ENCODE measurements at places on chromosomes 13 and 19.

DNA sequence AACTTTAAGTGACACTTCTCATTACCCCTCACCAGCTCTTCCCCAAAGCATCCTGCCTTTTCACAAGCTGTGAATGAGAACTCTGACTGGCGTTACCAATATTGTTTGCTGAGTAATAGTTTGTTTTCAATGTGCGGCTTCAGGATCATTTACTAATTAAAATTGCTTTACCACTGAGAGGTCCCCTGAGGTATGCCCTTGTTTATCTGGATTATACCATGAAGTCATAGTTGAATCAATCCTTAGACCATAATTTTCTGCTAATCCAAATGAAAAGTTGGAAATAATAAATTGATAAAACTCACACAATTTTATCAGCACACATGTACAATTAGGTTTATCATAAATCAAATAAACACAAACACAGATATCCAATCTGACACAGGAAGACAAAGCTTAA lies 568.8 kb downstream of the PCDH9 start:
- DNase-seq, result no peak

DNA sequence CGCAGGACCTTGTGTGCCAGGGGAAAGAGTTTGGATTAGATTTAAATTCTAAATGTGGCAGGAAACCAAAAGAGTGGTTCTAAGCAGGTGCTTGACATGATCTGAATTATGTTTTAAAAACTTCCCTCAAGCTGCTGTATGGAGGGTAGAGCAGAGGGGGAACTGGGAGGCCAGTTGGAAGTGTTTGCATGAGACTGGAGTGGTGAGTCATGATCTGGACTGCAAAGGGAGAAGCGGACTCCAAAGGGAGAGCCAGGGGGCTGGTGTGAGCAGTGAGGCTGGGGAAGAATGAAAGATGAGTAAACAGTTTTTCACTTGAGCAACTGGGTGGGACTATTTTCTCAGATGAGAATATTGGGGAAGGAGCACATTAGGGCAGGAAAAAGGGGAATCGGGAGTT lies 206.1 kb downstream of the DNAJC15 start:
- no peak for DNase-seq

GRCh38 chr13:39254601-39255000 lies 216.3 kb downstream of the NHLRC3 start:
- no peak for DNase-seq

- no peak for DNase-seq
These were observed 11.9 kb upstream of the NOTCH3 start for GRCh38 chr19:15212711-15213110.

GRCh38 chr19:15684828-15685227 lies 11.9 kb downstream of the CYP4F12 start:
- DNase-seq, result no peak

- no peak for DNase-seq
These were observed 28.1 kb downstream of the ZNF20 start for GRCh38 chr19:12111943-12112637.

DNA sequence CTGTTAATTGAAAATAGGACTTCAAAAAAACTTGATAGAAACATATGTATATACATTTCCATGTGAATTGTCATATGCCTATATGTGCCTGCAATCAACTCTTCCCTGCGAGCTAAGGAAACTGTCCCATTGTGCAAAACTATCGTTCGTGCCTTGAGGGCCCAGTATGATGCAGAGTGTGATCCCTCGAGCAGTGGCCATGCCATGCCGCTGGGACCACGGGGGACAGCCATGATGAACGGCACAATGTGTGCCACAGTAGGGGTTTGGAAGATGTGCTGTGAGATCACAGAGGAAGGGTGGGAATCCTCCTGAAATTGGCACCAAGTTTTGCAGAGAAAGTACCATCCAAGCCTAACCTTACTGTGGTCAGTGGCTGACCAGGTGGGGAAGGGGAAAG lies 118.1 kb upstream of the SOX1 start:
- no peak for DNase-seq

DNA sequence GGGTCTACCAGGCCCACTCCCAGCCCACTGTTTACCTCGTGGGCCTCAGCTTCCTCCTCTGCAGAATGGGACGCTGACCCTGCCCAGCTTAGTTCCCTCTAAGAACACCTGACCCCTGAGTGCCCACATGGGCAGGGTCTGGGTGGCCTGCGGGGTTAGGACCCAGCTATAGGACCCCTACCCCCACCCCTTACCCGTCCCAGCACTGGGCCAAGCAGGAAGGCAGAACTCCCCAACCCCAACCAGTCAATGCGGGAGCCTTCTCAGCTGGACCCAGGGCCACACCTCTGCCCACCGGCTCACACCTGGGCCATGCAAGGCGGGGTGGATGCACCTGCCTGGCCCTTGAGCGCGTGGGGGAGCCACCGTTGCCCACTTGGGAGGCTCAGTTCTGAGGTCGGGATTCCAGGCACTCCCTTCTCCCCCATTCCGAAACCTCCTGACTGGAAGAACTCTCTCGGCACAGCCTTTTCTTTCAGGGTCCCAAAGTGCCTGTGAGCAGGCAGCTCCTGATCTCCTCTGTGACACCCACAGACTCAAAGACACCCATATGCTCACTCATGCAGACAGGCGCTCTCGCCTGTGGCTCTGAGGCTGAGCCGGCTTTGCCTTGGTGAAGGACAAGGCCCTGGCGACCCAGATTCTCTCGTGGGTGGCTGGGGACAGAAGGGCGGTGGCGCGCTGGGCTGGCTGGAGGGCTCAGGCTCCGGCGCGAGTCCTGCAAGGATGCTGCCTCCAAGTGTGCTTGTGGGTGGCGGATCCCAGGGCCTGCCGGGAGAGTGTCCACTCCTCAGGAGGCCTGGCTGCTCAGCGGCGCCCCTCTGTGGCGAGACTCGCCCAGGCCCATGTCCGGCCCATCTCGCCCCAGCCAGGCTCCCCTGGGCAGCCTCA lies 27.9 kb upstream of the PARP4 start:
- DNase-seq, result no peak

DNA sequence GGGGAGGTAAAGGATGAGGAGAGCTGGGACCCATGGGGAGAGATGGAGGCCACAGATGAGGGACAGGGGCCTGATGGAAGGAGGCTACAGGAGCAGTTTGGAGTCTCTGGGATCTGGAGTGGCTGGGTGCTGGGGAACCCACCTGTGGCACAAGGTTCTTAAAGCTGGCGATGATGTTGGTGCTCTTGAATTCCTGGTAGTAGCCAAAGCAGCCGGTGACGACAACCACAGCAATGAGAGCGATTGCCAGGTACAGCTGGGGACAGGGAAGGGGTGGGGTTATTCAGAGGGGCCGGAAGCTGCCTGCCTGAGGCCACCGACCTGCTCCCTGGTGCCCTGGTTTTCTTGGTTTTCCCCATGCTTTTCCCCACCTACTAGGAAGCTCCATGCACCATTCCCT lies 2.8 kb downstream of the ATP4A start:
- DNase-seq, result no peak

DNA sequence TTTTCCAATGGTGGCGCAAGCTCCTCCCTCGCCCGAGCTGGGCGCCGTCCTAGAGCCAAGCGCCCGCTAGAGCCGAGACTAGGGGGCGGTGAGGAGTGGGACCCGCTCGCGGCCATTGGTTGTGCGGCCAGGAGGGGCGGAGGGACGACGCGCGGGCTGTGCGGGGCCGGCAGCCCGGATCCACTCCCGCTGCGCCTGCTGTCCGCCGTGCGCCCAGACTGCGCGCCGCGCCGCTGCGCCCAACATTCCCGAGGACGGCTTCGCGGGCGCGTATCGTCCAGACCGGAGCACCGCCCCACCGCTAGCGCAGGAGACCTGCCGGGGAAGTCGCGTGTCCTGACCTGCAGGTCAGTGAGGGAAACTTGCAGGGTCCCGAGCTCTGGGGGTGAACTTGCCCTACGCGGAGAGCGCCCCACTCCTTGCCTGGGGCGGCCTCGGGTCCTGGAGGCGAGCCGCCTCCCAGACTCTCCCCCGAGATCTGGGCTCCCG lies at the start of gene SERTM1:
TSS of gene SERTM1 (plus strand) at position 183 of the 489 bp plus-strand sequence. CDS start 21,059 bp downstream, outside the sequence.
- no peak for DNase-seq

DNA sequence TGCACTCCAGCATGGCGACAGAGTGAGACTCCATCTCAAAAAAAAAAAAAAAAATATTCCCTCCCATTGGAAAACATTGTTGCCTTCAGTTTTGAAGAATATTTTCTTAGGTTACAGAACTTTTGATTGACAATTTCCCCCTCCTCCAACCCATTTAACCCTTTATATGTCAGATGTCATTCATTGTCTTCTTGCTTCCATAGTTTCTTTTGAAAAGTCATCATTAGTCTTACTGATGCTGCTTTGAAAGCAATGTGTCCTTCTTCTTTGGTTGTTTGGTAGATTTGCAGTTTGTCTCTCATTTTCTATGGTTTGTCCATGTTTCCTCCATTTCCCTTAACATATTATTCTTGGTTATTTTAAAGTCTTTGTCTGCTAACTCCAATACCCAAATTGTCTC lies 25.4 kb downstream of the ZNF558 start:
- no peak for DNase-seq

DNA sequence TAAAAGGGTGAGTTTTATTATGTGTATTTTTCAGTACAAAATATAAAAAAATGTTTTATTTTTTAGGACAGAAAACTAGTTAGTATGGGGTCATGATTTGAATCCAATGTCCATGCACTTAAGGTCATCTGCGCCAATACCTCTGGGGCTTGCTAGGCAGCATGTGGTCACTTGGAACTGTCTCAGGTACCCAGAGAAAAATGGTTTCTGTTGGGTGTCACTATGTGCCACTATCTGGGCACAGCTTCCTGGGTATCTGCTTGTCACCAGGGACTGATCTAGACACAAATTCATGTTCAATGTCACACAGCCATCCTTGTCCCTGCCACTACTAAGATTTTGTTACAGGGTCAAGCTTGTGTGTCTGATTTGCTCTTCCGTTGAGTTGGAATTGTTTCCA lies 100.4 kb downstream of the RGCC start:
- no peak for DNase-seq

DNA sequence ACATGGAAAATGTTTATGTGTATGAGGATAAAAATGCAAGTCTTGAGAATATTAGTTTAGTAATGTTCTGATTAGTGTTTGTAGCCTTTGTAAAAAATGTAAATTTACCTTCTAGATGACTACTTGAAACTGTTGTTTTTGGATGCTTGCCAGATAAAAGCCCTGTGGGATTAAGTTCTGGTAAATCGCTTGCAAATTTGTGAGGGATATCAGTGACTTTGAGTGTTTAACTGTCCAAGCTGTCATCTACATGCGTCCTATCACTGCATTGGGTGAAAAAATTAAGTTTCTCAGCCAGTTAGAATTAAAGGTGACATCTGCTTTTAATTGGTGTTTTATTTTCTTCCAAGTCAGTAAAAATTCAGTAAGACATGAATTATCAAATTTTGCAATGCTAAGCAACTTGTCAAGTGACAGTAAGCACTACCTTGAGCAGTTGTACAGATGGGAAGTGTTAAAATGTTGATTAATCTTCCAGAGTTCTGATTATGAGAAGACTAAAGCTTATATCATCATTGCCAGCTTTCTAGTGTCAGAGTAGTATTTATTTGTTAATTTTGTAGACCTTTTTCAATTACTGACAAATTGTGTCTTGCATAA lies 88.0 kb downstream of the PCCA start:
- DNase-seq, result no peak

GRCh38 chr13:113588394-113589111 lies 4.0 kb downstream of the TFDP1 start:
- no peak for DNase-seq

GRCh38 chr19:14505488-14506239 lies 9.7 kb upstream of the GIPC1 start:
- DNase-seq, result peak; percentile 65

GRCh38 chr19:43638214-43638994 lies 1.2 kb downstream of the CADM4 start:
- no peak for DNase-seq

DNA sequence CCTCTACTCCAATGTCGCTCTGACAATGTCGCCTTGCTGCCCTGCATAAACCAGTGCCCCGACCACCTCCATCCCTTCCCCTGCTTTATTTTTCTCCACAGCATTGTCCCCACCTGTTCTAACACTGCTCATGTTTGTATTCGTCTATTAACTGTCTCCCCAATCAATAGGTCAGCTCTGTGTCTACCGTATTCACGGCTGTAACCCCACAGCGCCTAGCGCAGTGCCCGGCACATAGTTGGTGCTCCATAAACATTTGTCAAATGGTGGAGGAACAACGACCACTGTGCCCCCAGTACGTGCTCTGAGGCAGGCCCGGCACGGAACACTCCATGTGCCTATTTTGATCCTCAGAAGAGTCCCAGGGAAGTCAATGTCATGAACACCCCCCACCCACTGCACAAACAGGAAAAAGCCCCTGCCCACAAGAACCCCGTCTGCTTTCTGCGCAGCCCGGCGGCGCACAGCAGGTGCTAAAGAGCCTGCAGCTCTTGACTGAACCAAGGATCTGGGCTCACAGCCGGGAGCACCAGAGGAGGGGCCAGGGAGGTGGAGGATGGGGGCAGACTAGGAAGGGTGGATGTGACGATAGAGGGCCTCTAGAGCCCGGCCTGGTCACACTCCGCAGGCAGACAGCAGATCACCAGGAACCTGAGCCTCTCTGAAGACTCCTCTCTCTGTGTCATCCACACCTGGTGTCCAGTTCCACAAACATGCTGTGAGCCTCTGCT lies 1.8 kb upstream of the CEACAM16 start:
- no peak for DNase-seq

DNA sequence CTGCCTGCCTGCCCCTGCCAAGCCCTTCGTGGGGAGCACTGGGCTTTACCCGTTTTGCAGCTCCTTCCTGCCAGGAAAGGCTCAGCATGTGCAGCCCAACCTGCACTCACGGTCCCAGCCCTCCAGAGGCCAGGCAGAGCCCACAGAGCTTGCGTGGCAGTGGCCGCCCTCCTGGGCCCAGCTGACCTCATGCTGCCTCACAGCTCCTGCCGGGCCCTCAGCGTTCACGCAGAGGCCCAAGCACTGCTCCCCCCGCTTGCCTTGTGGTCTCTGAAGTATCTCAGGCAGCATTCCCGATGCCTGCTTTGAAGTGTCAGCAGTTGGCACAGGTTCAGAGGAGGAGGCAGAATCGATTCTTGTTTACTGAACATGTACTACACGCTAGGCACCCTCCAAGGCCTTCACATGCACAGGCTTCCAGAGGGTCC lies 32.5 kb downstream of the CAPN12 start:
- DNase-seq, result no peak

DNA sequence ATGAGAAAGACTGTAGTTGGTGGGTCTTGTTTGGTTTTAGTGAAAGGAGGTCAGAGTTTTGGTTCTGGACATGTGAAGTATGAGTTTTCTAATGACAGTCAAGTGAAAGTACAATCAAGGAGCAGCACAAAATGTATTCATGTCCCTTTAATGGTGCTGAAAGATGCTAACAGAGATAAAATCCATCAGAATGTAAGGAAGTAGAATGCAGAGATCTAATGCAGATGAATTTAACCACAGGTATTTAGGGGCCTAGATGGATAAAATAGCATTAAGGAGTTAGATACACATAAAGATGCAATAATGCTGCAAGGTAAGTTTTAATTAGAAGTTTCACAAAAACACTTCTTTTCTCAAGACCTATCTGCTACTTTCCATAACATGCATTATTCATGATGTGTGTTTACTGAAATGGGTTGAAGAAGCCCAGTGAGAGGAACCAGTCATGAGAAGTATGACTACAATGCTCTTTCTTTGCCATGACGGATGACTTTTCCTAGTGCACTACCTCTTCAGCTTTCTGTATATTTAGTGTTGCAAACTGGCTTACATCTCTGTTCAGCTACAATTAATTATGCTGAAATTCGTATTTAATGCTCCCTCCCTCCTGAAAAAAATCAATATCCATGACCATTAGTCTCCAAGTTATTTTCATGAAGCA lies 222.9 kb upstream of the HTR2A start:
- no peak for DNase-seq

- DNase-seq, result no peak
These were observed 7.5 kb upstream of the GJA3 start for GRCh38 chr13:20168396-20168795.

- no peak for DNase-seq
These were observed 123.0 kb downstream of the SLC7A1 start for GRCh38 chr13:29472332-29472961.

GRCh38 chr19:23407616-23408133 lies 12.4 kb upstream of the ZNF91 start:
- DNase-seq, result no peak
